ENCODE measurements at places on chromosomes 16 and 17.

DNA sequence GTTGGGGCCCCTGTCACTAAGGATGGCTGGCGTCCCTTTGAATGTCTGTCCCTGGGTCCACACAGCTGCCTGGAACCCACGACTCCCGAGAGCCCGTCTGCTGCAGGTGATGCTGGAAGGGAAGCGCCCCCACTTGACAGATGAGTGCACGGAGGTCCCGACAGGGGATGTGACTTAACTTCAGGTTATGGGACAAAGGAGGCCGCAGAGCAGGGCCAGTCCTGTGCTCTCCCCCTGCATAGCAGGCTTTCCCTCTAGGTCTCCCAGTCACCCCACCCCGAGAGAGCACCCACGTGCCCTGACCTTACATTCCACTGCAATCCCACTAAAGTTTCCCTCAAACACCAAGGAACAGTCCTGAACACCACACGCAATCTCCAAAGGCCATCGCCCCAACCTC, 6.0 kb upstream of the RCVRN start:
- no peak for DNase-seq

DNA sequence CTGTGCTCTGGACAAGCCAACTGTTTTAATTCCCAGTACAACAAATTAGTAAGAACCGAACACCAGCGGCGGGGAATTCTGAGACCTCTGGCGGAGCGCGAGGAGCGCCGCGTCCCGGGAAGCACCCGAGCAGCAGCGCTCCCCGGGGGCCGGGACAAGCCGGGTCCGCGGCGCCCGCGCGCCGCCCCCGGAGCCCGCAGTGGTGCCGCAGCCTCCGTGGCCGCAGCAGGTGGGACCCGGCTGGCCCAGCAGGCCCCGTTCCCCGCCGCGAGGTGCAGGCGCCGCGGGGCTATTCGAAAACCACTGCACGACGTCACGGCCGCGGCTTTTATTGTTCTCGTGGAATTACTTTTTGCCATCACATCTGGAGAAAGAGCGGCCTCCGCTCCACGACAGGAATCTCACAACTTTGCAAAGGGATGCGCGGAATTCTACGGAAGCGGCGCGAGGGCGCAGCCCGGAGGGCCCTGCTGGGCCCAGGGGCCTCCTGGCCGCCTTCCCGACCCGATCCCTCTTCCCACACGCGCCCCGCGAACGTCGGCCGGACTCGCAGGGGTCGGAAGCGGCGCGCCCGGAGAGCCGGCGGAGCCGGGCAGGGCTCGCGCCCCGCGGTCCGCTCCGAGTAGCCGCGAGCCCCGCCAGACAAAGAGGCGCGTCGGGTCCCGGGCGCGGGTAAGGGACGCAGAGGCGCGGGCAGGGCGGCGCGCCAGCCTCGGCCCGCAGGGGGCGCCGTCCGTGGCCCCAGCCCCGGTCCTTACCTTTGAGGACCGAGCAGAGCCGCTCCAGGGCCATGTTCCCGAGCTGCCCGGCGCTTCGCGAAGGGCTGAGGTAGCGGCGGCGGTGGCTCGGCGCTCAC, 696 bp downstream of the NETO2 start:
- DNase-seq: no peak

GRCh38 chr17:42135664-42136653, 13.4 kb downstream of the HSPB9 start:
- DNase-seq: no peak

DNA sequence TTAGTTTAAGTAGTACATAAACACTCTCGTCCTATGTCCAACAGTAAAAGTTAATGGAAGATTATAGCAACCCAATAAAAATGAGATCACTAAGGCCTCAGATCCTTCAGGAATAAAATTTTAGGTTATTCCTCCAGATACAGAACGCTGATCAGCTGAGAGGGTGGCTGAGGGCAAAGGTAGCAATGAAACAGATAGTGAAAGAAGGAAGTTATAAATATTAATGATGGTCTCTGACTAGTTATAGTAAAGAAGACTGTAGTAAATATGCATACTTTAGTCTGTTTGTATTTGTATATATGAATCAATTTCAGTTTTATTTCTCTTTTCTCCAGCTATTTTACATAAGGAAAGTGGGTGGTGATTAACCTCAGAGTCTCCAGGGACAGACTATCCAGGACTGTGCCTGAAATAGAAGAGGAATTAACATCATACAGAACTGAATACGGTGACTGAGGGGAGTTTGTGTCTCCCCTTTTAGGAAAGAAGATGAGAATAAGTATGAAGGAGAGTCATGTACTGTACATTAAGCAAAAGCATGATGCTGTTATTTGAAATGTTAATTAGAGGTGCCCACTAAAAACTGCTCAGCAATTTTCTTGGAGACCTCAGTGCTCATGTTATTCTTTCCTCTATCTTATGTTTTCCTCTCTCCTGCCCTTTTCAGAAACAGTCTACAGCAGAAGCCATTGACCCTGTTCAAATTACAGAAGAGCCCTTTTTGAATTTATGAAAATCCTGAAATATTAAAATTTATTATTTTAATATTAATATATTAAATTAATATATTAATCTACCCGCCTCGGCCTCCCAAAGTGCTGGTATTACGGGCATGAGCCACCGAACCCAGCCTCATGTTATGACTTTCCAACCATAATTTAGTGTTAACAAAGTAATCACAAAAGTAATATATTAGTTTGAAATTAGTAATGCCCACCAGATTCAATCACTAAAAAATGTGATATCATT, 36.5 kb upstream of the DHRS7B start:
- no peak for DNase-seq

- no peak for DNase-seq
Observed at GRCh38 chr16:56912746-56913708, 18.9 kb upstream of the HERPUD1 start.

GRCh38 chr17:40932608-40933007, 4.8 kb downstream of the KRT23 start:
- no peak for DNase-seq

GRCh38 chr16:66847533-66848067, 3.4 kb downstream of the CA7 start:
- DNase-seq: no peak
